ENCODE measurements at places on chromosomes 6 and 20.

GRCh38 chr6:6357032-6357431, 36.6 kb upstream of the F13A1 start:
- DNase-seq: no peak

DNA sequence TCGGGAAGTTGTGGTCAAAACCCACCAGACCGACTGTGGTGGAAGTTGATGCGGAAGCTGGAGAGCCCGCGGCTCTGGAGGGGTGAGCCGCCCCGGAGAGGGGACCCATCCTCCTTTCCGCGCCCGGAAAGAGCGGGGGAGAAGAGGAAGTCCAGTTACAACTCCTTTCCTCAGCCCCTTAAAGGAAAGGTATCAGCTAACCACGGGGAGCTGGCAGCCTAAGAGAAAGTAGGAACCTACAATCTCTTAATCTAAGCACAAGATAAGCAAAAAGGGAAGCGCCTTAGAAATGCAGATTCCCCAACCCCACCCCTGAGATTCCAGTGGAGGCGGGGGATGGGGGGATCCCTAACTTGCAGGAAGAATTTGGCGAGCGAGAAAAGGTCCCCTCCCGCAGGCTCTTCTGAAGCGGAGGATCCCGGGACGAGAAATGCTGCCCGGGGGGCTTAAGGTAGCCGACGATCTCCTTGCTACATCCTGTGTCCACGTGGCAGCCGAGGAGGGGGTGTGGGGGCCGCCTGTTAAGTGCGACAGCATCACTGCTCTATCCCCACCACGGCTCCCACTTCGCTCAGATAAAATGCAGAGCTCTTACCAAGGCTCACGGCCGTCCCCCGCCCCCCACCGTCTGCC, 87.5 kb downstream of the ZFP64 start:
- DNase-seq: peak; percentile 92

GRCh38 chr20:9490631-9491030, 23.8 kb upstream of the LAMP5 start:
- DNase-seq: no peak

- DNase-seq: peak; percentile 40
Measured at GRCh38 chr6:106163446-106163965, 77.4 kb downstream of the PRDM1 start.

DNA sequence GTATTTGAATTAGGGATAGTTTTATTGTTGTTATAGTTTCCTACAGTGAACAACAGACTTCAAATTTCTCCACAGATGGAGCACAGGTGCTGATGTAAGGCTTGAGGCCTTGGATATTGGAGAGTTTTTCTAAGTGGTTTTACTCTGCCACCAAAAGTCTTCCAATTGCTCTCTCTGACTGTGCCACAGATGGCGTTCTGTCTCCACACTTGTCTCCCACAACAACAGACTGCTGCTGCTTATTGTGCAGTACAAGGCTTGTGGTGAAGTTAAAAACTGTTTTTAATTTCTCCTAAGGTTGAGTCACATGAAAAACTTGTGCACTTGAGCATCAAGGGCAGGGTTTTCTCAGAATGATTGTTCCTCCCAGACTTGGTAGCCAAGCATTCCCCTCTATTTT, 460.9 kb upstream of the KHDRBS2 start:
- no peak for DNase-seq

DNA sequence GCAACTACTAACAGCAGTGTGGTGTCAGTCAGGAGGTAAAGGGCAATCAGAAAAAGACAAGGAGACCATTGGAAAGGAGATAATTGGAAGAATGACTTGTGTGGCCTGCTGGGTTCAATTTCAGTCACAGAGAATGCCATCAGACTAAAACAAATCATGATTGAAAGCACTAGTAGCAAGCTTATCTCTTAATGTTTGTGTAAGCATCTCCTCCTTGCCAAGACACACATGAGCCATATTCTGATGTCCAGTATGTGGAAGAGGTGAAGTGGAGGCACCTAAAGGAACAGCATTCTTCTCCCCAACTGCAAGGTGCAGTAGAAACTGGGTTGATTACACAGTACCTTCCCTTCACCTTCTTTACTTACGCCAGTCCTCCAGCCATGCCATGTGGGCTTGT, 287.5 kb downstream of the ZFAND3 start:
- DNase-seq: no peak

GRCh38 chr6:54737247-54737646, 109.3 kb upstream of the FAM83B start:
- peak; percentile 45 for DNase-seq
